ENCODE measurements at places on chromosomes 7 and 10.

DNA sequence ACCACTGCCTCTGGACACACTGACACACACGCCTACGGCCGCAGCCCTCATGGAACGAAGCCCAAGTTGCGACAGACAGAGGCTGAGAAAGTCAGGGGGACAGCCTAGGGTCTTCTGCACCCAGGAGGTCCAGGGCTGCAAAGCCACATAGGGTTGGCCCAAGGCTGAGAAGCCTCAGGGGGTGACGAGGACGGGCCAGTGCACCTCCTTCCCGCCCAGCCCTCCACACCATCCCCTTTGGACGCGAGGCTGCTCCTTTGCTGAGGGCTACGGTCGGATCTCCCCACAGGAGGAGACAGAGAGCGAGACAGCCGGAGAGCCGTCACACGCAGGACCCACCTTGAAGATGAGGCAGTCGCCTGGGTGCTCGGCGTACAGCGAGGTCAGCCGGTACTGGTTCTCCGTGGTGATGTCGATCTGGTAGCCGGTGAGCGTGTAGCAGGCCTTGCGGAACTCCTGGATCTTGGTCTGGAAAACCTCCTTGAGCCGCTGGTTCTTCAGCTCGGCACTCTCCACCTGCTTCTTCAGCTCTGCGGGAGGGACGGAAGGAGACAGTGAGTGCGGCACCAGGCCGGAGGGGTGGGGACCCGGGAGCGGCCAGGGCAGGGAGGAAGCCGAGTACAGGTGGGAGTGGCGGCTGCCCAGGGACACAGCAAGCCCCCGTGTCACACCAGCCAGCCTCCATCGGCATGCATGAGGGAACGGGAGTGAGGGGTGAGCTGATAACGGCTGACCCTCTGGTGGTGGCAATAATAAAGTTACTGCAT is 228.0 kb downstream of the ELFN1 start:
- DNase-seq: no peak

DNA sequence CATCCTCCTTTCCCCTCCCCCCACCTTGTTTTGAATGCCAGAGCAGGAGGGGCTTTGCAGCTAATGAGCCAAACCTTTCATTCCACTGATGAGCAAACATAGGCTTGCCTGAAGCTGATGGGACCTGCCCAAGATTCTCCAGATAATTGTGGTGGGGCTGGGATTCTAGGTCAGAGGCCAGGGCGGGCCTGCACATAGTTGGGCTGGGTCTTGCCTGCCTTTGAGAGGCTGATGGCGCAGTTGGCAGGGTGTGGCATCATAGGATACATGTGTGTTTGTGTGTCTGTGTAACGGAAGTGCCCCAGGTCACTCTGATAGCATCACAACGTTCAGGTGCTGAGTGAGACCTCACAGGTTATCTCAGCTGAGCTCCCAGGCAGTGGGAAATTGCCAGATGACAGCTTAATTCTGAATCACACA is 22.9 kb downstream of the BTBD16 start:
- no peak for DNase-seq

DNA sequence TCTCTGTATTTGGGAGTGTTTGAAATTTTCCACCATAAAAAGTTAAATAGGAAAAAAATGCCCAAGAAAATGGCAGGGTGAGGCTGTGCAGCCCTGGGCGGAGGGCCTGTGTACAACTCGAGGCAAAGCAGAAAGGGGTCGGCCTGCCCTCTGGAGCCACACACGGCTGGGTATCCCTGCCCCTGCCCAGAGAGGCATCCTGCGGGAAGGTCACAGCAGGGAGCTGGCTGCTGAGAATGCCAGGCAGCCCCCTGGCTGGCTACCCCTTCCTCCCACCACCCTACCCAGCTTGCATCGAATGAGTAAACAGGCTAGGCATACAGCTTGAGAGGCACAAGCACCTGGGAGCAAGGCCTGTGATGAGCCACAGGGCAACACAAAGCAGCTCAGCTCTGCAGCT is 46.1 kb downstream of the CAMK2B start:
- DNase-seq: no peak

GRCh38 chr10:131834152-131834810 is 66.5 kb upstream of the PPP2R2D start:
- DNase-seq: no peak

GRCh38 chr7:149261316-149261828 is 624 bp upstream of the ZNF783 start:
- DNase-seq: peak; percentile 59

GRCh38 chr7:157139111-157139809 is 534 bp downstream of the UBE3C start:
- no peak for DNase-seq

Measured in NB4 (cell line).